ENCODE measurements at places on chromosomes 5 and 9. TPM values are rescaled to one million over a fixed set of nuclear protein-coding genes. Genes with fewer than 3 reads are reported as not detected.

DNA sequence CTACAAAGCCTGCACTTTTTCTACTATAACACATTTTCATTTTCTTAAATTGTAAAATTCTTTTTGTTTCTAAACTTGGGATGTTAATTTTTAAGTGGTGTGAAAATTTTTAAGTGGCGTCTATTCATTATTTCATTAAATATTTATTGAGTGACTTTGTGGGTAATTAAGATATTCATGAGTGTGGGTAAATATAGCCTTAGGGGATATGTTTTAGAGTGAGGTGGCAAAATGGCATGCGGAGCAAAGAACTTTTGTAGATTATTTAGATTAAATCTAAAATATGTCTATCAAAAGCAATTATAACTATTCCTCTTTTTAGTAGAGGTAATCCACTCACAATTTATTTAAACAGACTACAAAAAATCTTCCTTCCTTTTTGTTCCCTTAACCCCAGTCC lies 188.4 kb downstream of the PCSK1 start:
- no peak for DNase-seq

Gene BTNL3
- total RNA-seq: not detected

DNA sequence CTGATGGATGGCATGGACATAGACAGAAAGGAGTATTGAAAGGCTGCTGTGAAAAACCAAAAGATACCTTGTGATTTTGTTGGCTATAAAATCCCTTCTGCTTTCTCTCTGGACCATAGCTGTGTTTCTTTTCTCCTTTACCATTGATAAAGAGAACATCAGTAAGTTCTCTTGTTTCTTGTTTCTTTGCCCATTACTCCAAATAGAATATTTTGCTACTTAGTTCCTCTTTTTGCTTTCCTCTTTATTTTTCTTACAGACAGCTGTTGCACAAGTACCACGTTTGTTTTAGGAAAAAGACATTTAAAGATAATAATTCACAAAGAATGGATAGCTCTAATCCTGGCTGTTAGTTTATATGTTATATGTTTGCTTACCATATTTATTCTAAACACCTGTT lies 1129.2 kb downstream of the DTWD2 start:
- DNase-seq: no peak

DNA sequence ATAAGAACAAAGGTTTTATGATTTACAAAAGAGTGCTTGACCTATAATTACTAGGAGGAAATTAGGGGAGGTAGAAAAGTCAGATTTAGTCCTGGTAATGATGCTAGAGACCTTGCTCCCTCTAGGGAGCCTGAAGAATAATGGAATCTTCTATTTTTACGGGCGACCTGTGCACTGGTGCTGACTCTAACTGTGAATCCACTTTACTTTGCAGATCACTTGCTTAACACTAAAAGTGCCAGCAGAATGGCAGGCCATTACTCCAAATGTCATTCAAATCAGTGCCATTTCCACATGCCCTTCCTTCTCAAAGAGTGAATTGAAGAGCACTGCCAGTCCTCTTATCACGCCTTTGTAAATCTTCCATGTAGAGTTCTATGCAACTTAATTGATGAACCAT lies 359.4 kb upstream of the ARRDC3 start:
- DNase-seq: no peak

DNA sequence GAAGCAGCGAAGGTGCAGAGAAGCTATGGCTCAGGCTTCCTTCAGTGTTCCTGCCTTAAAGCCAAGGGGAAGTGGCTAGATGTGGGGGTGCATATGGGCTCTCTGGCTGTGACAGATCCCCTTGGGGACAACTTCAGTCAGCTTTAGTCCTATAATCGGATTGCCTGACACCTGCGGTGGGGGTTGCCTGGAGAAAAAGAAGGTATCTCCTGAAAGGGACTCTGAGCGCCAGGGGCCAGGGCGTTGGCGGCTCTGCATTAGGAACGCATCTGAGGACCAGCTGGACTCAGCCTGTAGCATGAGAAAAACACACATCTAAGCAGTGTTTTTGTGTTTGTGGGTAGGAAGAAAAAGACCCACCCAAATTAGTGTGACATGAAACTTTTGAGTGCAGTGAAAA lies 84.3 kb upstream of the OTULINL start:
- DNase-seq: no peak

Gene PCDHGA5
- 0.41 TPM for total RNA-seq

GRCh38 chr9:89458768-89459496 lies 39.0 kb downstream of the SEMA4D start:
- no peak for DNase-seq

DNA sequence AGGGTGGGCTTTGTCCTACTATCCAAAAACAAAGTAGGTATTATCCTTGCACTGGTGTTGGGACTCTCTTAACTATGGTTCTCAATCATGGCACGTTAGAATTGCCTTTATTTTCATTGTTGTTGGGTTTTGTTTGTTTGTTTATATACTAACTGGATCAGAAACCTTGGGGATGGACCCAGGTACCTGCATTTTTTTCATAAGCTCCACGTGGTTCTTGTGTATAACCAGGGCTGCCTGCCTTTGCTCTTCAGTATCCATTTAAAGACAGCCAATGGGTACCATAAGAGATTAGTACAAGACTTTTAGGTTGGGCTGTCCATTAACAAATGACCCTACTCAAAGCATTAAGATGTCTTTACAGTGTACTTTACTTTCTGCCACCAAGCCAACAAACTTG lies 2.5 kb upstream of the SSBP2 start:
- DNase-seq: no peak
